Lung microvascular endothelial cell (primary cell): ENCODE measurements at places on chromosomes 6 and 20.

DNA sequence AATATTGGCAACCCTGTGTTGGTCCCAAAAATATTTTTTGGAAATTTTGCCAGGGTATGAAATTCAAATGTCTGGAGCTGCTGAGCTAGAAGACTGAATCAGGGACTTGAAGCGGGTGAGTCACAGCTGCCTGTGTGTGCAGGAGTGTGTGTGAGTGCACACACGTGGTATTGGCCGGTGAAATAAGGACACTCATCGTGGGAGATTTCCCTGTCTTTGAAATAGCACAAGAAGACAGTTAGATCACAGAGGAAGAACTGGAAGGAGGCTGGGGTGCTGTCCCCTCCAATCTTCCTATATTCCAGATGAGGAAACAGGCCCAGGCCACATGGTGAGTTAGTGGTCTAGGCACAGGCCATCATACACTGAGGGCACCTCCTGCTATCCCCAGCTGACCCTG, 123.8 kb upstream of the MLN start:
- DNase-seq: no peak

DNA sequence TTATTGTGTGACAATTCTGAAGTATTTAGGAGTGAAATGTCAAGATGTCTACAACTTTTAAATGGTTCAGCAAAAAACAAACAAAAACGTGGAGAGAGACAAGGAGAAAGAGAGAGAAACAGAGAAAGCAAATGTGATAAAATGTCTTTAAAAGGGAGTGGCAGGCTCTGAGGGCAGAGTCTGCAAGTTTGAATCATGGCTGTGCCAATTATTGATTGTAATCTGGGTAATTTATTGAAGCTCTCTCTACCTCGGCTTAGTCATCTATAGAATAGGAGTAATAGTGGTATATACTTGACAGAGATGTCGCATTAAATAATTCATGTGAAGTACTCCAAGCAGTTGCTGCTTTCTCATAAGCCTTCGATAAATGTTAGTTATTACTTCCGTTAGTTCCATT, 61.3 kb upstream of the ARID1B start:
- DNase-seq: no peak

DNA sequence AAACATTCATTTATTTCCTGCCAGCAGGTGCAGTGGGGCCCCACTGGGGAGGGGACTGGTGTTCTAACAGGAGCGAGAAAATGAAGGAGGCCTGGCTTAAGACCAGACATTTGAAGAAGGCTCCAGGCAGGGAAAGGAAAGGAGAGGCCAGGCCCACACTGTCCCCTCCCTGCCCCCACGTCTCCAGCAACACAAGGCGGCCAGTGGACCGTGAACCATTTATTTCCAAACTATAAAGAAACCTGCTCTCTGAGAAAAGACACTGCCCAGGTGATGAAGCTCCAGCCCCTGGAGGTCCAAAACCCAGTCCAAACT, 41.4 kb upstream of the CDH22 start:
- DNase-seq: no peak

DNA sequence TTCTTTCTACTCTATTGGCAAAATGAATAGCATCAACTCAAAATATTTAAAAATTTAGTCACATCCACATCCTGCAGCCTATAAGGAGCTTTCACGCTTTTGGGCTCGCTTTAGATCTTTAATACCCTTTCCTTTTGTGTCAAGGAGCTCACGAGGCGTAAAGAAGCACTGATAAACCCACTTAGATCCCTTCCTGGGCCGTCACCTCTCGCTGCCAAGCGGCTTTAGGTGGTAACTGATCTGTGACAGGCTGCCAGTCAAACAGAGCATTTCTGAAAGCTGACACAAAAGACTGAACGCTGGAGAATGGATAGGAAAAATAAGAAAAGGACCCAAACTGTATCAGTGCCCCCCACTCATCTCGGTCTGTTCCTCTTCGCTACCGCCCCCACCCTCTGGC, 385.7 kb upstream of the MMS22L start:
- DNase-seq: no peak

GRCh38 chr6:97702248-97702647, 419.2 kb upstream of the MMS22L start:
- no peak for DNase-seq

DNA sequence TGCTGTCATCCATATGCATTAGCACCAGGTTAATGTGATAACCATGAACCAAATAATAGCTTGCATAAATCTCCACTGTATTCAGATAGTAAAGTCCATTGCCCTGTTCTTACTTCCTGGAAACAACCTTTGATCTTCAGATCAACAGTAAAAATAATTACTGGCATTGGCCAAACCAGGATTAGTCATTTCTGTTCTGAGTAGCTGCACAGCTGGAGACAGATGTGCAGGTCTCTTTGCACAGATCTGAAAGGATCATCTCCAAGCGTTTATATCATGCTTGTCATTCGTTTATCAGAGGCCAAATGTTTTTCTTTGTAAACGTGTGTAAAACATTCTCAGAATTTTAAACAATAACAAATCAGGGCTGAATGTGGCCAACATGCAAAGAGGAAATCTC, 134.4 kb upstream of the HMGCLL1 start:
- DNase-seq: no peak

DNA sequence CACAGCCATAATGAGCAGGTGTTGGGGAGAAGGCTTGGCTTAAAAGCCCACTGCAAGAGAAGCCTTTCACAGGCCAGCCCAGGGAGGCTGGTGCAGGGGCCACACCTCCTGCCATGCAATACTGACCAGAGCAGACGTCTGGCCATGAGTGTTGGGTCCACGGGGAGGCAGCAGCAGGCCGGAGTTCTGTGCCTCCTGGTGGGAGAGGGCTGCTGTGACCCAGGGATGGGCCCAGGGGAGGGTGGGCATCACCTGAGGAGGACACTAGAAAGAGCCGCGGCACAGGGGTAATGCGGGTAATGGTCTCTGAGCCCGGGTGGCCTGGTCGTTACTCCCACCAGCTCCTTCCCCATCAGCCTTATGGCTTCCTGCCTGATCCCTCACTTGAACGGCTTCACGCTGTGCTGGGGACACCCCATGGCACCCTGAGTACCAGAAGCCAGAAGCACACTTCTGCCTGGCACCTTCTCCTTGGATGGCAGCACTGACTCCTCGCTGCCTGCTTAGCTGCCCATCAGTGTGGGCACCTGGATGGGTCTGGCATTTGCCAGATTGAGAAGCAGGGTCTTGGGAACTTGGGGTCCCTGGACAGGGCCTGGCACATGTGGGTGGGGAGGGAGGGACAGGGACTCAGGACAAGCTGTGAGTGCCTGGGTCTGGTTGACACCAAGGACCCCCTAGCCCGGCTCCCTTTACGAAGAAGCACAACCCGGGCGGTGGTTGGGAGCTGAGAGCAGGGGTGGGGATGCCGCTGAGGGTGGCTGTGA, 108.8 kb downstream of the ASXL1 start:
- DNase-seq: peak; percentile 56

GRCh38 chr6:4017834-4018170, 61.1 kb downstream of the FAM217A start:
- DNase-seq: peak; percentile 68

GRCh38 chr20:41005361-41005729, 23.3 kb upstream of the TOP1 start:
- peak; percentile 99 for DNase-seq

GRCh38 chr6:5510331-5511133, 249.2 kb downstream of the FARS2 start:
- DNase-seq: no peak

DNA sequence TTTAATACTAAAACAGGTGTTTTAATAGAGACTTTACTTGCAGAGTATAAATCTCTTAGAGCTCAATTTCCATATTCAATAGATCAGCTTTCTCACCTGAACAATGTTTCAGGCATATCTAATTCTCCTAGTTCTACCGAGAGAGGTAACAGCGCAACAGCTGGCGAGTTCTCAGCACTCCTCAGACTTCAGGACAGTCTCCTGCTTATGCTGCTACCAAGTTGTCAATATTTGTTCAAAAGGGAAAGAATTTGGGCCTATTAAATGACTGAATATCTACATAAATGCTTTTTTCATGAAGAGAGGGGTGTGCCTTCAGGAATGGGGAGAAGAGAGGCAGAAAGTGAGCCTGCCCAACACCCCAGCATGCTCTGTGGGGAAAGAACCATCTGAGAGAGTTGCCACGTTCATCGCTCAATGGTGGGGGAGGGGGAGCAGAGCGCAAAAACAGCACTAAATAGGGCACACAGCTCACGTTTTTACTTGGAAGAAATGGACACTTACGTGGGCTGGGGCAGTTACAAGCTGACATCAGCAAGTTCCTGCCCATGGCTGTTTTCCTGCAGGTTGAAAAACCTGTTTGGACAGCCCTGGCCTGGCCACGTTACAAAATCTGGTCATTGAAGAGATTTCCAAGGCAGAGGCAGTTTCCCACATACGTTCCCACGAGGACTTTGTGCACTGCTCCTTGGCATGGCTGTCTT, 38.0 kb downstream of the EZR start:
- no peak for DNase-seq

DNA sequence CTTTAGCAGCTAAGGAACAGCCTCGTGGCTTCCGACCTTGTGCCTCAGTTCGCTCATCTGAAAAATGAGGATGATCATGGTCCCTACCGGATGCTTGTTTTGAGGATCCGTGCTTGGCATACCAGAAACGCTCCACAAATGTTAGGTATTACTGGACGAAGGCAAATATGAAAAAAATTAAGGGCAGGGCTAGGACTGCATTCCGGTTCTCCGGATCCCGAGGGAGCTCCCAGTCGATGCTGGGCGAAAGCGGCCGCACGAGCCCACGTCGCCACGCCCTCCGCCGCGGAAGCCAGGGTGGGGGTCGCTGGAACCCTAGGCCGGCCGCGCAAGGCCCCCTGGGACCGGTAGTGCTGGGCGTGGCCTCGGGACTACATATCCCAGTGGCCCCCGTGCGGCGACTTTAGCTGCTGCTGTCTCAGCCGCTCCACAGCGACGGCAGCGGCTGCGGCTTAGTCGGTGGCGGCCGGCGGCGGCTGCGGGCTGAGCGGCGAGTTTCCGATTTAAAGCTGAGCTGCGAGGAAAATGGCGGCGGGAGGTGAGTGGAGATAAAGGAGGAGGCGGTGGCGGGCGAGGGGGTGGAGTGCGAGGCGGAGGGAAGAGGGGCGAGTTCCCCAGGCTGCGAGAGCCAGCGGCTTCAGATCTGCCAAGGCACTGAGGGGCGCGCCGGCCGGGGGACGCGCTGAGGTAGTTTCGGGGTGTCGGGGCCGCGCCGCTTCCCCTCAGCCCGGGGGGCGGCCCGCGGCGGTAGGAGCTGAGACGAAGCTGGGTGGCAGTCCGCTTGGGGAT, at the start of gene NCOA3:
Gene NCOA3, plus strand, starts transcription at position 406 of the 789 bp plus-strand sequence. CDS start 120,361 bp downstream, outside the sequence.
- peak; percentile 94 for DNase-seq

- no peak for DNase-seq
These were observed 772.8 kb upstream of the DEFB115 start for GRCh38 chr20:30484749-30485070.

DNA sequence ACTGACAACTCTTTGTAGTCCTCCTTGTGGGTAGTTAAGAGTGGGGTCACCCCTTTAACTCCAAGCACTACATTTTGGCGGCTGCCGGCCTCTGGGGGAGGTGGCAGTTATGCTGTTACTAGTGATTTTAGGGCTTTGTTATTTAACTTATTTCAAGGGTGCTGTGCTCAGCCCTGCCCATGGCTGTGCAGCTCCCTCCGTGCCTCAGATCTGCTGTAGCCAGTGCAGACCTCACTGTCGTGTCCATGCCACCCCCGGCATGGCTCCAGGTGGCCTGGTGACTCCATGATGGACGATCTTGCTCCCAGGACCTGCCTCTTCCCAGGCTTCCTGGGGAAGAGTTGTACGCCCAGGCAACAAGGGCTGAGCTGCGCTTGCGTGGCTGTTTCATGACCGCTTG, 15.4 kb downstream of the UQCC2 start:
- no peak for DNase-seq

- DNase-seq: no peak
These were observed 85.8 kb downstream of the GFRA4 start for GRCh38 chr20:3577366-3577765.

- DNase-seq: no peak
These were observed 20.4 kb downstream of the AKAP12 start for GRCh38 chr6:151260205-151260604.

DNA sequence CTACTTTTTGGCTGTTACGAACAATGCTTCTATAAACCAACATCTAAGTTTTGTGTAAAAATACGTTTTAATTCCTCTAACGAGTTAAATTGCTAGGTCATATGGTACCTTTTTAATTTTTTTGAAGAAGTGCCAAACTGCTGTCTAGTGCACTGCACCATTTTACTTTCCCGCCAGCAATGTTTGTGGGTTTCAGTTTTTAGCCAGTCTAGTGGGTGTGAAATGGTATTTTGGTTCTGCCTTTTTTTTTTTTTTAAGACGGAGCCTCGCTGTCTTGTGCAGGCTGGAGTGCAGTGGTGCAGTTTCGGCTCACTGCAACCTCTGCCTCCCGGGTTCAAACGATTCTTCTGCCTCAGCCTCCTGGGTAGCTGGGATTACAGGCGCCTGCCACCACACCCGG, 34.1 kb upstream of the BAG2 start:
- DNase-seq: no peak

GRCh38 chr20:49594143-49594930, 26.4 kb upstream of the PTGIS start:
- no peak for DNase-seq

DNA sequence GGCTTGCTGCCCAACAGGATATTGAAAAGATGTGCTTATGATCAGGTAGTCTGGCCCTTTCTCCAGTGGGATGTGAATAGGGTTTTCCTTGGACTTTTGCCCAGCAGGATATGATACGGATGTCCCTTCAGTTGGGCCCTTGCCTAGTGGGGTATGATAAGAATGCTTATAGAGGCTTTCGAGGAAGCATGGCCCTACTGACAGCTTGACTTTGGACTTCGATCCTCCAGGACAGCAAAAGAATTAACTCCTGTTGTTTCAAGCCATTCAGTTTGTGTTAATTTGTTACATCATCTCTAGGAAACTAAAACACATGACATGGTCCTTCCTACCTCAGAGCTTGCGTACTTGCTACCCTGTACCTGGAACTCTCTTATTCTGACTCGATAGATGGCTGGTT, 9.7 kb upstream of the ZNF334 start:
- DNase-seq: no peak

DNA sequence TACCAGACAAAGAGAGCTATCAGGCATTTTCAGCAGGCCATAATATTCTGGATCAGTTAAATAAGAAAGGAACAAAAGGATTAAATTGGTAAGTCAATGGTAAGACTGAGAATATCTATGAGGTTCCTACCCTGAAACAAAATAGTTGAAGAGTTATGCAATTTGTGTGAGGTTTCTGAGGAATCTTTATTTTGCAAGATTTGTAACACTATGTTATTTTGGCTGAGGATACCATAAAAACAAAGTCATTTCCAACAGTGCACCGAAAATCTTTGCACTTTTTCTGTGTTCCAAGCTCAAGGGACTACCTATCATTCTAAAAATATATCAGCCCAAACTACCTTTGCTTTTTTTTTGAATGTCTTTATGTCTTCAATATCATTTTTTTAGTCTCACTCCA, 383.3 kb upstream of the CITED2 start:
- DNase-seq: no peak

- peak; percentile 12 for DNase-seq
These were observed 55.4 kb upstream of the BMP2 start for GRCh38 chr20:6711951-6712649.

GRCh38 chr20:18981962-18982539, 168.5 kb downstream of the SCP2D1 start:
- no peak for DNase-seq

- no peak for DNase-seq
These were observed 10.1 kb upstream of the SSR1 start for GRCh38 chr6:7323074-7323473.

- DNase-seq: no peak
These were observed 10.7 kb downstream of the SLC22A1 start for GRCh38 chr6:160132297-160132637.

GRCh38 chr6:163941624-163941976, 527.1 kb downstream of the QKI start:
- no peak for DNase-seq
